ENCODE measurements at places on chromosomes 6 and 20.

GRCh38 chr6:15994814-15995459 is 133.9 kb upstream of the MYLIP start:
- DNase-seq = no peak

- DNase-seq = no peak
These were observed 3.2 kb upstream of the NPBWR2 start for GRCh38 chr20:64110411-64111068.

GRCh38 chr6:160858886-160859285 is 132.7 kb upstream of the MAP3K4 start:
- DNase-seq = no peak

GRCh38 chr6:14983599-14984518 is 262.0 kb upstream of the JARID2 start:
- no peak for DNase-seq

DNA sequence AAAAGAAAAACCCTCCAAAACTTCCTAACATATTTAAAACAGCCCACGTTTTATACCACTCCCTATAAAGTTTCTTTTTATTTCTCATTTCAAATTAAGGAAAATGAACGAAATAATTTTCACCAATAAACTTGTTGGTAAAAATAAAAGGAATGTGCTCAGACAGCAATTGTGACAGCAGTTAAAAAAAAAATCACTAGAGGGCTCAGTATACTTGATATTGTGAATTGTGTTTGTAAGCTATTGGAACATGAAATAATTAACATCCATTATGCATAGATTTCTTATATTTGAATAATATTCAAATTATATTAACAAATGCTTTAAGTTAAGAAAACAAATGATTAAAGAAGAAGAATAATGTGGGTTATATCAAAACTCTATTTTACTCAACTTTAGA is 105.5 kb downstream of the ASCC3 start:
- no peak for DNase-seq

GRCh38 chr6:80457439-80457933 is 351.0 kb downstream of the BCKDHB start:
- no peak for DNase-seq
